ENCODE measurements at places on chromosomes 3 and 15.

DNA sequence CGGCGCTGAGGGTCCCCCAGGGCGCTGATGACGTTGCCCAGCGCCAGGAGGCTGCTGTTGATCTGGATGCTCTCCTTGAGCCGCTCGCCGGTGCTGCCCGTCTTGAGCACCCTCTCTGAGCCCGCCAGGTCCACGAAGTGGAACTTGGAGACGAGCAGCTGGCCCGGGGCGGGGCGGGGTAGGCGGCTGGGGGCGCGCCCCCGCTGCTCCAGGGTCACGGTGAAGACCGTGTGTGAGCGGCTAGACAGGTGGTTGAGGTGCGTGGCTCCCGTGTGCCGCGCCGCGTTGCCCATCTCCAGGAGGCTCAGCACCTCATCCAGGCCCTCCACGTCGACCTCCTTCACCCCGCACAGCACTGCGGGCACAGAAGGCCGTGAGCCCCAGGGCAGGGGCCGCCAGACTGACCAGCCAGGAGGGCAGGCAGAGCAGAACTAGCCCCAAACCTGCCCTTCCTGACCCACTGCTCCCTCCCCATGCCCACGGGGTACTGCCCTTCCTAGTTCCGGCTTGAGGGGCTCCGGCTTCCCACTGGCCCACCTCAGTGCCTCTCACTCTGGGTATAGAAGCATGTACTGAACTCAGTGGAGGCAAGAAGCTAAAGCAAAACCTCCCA is 6.1 kb downstream of the KIF7 start:
- DNase-seq = no peak

- DNase-seq = no peak
Measured at GRCh38 chr3:94305835-94306611, 243.2 kb downstream of the NSUN3 start.

DNA sequence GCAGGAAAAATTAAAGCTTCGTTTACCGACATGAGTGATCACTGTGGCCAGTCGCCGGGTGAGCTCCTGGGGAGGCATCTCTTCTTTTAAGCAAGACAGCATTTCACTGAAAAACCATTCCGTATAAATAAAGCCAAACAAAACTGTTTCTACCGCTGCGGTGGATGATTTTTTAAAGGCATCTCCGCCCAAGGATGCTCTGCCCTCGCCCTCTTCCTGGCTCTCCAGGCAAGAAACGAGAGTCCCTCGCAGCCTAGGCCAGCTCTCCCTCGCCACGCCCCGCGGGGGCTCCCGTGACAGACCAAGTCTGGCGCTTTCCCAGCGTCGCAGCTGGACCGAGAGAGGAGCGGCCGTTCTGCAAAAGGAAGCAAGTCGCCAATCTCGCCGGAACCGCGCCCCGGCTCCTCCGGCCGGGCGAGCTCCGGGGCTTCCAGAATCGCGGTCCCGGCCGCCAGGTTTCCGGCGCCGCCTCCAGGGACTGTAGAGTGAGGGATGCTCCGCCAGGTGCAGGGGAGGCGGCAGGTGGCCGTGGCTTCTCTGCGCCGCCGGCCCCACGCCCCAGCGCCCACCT is 458 bp downstream of the MCF2L2 start:
- peak; percentile 37 for DNase-seq

- DNase-seq = no peak
Measured at GRCh38 chr3:99246010-99246654, 344.6 kb upstream of the DCBLD2 start.

DNA sequence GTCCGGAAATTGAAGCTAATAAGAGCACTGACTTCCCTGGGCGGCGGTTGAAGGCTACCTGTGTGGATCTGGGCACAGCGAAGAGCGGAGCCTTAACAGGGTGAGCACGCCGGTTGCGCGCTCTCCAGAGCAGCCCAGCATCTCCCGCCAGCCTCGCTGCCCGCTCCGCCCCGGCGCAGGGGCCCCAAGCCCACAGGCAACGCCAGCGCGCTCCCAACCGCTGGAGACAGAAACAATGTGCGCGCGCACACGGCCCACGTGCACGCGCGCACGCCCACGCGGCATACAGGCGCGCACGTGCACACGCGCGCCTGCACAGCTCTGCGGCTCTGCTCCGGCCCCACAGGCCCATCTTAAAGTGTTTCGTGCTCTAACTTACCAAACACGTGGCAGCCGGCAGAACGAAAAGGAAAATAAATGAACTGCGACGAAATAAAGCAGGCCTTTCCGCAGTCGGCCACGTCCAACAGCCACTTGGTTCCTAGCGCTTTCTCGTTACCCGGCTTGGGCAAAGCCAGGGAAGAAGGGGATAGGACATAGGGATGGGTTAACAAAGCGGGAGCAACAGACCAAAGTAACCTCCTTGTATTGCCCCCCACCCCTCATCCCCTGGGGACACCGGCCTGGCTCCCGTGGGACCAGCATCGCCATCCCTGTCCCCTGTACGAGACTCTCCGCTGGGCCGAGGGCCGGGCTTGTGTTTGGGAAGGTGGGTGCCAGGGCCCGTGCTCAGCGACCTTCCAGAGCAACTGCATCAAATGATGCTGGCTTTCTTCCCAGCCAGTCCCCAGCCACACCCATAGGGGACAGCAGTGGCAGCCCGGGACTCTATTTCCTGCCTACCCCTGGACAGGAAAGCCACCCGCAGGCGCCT is 203.7 kb downstream of the ABHD5 start:
- peak; percentile 71 for DNase-seq

GRCh38 chr3:106811376-106811775 is 565.9 kb upstream of the CCDC54 start:
- DNase-seq = no peak

DNA sequence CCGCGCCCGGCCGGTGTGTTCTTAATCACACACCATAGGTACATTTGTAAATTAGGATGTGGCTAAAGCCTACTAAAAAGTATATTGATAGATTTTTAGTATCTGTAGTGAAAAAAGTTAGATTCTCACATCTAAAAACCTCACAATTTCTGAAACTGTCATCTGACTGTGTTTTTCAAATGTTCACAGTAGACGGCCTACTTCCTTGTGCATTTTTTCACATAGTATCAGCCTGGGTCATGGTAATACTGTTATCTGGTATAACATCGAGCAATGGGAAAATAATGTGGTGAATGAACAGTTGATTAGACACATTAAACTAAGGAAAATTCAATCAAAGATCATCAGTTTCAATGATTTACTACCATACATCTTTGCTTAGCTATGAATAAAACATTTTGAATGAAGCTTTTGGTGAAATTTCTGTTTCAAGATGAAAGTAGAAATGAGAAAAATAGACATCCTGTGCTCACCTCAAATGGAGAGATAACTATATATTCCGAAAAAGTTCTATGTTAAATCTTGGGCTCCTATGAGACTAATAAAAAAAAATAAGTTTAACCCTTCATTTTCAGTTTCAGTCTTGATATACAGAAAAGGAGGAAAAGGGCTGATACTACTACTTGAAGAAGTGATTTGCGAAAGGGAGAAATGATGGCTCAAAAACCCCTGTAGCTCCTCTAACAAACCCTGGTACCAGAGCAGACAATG is 262.7 kb downstream of the ZBTB20 start:
- DNase-seq = no peak

- DNase-seq = no peak
Measured at GRCh38 chr3:64848822-64849221, 161.0 kb upstream of the ADAMTS9 start.

DNA sequence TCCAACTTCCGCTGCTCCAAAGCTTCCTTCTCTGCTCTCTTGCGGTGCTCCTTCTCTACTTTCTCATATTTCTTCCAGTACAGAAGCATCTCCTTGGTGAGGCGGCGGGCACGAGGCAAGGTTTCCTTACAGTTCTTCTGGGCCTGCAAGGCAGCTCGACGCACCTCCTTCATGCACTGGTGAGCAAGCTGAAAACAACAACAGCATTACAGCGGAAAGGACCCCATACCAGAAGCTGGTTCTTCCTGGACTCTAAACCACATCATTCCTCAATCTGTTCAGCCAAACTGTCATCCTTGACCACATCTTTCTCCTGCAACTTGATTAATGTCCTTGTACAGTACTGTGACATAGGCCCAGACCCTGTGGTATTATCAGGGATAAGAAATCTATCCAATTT is 36.4 kb downstream of the INO80 start:
- DNase-seq = no peak

DNA sequence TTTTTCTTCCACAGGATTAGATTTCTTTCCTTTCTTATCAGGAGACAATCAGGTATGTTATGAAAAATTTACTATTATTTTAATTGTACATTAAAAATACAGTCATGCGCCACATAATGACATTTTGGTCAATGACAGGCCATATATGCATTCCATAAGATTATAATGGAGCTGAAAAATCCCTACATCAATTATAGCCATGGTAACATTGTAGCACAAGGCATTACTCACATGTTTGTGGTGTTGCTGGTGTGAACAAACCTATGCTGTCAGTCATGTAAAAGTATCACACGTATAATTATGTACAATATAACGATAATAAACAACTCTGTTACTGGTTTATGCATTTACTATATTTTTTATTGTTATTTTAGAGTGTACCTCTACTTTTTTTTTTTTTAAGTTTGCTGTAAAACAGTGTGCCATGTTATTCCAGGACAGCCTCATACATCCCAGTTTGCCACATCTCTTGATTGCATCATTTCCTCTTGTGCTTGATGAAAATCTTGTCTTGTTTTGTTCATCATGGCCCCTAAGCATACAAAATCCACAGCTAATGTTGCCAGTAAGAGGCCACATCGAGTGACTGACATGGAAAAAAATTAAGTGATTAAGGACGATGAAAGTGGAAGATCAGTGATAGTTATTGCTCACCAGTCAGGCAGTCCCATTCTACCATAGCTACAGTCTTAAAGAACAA is 21.4 kb downstream of the CALML4 start:
- DNase-seq = no peak

- DNase-seq = no peak
Measured at GRCh38 chr3:142809259-142809658, 79.6 kb downstream of the PCOLCE2 start.

DNA sequence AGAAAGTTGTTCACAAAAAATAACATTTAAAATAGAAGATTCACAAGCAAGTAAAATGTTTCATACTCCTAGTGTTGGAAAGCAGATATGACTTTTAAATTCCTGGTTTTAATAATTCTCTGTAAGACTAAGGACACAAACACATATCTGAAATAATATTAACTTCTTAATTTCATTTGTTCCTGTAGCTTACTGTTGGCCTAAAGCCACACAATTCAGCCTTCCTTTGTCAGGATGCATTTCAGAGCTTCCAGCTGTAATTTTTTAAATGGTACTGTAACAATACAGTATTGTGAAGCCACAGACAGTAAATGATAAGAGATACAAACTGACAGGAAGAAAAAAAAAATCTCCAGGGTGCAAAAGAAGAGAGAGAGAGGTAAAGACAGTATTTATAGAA is 84.2 kb downstream of the TMCC1 start:
- DNase-seq = no peak

DNA sequence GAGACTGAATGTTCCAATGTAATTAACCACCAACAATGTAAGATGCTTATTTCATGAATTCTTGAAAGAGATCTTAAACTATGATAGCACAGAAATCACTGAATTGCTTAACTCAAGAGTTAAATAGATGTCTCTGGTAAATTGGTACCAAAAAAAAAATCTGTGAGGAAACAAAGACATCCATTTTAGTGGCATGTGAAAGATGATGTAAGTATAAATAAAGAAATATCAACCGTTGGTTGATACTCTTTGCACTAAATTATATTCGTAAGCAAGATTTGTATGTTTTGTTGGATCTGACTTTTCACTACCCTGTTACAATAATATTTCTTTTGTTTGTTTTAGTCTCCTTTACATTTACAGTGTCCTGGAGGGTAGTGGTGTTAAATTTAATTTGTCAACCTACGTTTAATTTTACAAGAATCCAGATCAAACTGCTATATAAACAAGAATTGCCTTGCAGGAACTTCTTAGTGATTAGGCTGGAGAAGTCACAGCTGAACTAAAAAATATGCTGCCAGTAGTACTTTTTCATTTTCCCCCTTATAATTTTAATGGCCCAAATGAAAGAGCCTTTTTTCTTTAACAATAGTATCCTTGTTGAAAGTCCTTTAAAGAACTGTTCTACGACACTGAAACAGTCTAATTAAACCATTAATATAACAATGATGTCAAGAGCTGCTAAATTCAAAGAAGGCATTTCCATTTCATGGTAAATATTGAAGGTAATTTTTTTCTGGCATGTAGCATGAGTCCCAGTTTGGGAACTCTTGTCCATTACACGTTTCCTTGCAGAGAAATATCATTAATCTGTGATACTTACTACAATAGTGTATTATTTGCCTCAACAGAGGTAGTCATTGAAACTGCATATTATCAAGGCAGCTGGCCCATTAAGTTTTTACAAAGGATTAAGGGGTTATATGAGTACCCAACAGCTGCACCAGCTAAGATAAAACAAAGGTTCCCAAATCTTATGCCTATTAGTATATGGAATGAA is 109.6 kb upstream of the PHLDB2 start:
- DNase-seq = no peak

- DNase-seq = no peak
Measured at GRCh38 chr3:9951962-9952805, at the start of gene PRRT3. Gene PRRT3, minus strand, starts transcription at chr3:9952408. Its CDS starts 2,293 bp downstream, at chr3:9950115.
